Anterior cingulate cortex (tissue), 58 donors: ENCODE measurements at places on chromosomes 7 and 10.
A peak's percentile ranks its signal among the peaks of the same experiment; 100 is the strongest.

GRCh38 chr10:98262571-98262970 is 5.4 kb downstream of the LOXL4 start:
- DNase-seq, result no peak

- DNase-seq, result no peak
These were observed 2.6 kb downstream of the PPP1R35 start for GRCh38 chr7:100433592-100434296.

DNA sequence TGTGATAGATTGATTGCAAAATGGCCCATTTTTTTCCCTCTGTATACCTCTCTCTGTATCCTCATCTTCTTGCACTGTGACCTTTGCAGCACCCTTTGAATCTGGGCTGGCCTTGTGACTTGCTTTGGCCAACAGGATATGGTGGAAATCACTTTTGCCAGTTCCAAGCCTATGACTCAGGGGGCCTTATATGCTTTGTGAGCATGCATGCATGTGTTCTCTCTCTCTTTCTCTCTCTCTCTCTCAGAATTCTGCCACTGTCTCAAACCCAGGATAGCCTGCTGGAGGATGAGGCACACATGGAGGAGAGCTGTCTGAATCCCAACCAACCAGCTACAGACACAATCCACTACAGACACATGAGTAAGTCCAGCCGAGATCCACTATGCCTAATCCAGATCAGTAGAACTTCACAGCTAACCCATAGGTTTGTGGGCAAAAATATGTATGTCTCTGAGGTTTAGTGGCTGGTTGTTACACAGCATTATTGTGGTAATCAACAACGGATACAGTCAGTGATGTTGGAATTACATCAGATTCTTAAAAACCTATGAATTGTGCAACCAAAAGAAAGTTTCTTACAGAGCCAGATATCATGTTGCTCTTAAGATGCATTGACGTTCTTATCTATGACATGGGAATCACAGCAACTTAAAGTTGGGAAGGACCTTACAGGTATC is 41.8 kb upstream of the ABCB4 start:
- no peak for DNase-seq

GRCh38 chr10:119546009-119546408 is 3.5 kb upstream of the RGS10 start:
- DNase-seq, result no peak

- no peak for DNase-seq
These were observed 111.8 kb upstream of the GPR141 start for GRCh38 chr7:37571806-37572205.

GRCh38 chr10:112232670-112233069 is 49.1 kb upstream of the GPAM start:
- no peak for DNase-seq

- no peak for DNase-seq
These were observed 108.8 kb upstream of the CDK1 start for GRCh38 chr10:60669501-60669900.

GRCh38 chr10:11546581-11546980 is 64.9 kb downstream of the USP6NL start:
- DNase-seq, result no peak

- no peak for DNase-seq
These were observed 48.9 kb upstream of the KDM7A start for GRCh38 chr7:140225562-140226249.

DNA sequence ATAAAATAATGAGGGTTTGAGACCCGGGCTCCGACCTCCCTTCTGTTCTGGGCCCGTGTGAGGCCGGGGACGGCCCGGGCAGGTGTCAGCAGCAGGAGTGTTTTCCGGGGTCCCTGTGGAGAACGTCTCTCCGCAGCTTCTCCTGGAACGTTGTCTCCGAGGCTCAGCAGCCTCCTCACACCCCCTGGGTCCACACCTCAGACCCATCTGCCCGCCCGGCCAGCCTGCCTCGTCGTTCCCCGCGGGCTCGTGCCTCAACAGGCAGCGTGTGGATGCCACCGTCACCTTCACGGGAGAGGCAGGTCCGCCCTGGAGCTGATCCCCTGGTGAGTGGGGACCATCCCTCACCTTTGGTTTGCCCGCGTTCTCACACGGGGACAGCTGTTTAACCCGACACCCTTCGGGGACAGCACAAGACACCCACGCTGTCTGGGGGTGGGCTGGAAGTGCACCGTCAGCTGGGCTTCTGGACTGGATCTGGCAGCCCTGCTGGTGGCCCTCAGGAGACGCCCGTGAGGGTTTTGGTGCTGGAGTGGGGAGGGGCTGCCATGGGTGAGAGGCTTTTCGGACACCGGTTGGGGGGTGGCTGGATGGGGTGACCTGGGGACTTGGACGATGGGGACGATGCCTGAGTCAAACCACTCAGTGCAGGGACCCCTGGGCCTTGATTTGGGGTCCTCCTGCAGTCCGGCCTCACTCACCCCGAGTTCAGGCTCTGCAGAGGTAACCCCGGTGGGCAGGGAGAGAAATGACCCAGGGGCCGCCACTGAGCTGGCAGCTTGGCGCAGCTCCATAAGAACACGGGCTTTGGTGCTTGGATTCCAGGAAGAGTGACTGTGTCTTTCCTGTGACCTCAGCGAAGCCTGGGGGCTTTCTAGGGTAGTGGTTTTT is 131.7 kb downstream of the DNAJB6 start:
- no peak for DNase-seq

- no peak for DNase-seq
These were observed 3.8 kb upstream of the NRCAM start for GRCh38 chr7:108459922-108460551.

DNA sequence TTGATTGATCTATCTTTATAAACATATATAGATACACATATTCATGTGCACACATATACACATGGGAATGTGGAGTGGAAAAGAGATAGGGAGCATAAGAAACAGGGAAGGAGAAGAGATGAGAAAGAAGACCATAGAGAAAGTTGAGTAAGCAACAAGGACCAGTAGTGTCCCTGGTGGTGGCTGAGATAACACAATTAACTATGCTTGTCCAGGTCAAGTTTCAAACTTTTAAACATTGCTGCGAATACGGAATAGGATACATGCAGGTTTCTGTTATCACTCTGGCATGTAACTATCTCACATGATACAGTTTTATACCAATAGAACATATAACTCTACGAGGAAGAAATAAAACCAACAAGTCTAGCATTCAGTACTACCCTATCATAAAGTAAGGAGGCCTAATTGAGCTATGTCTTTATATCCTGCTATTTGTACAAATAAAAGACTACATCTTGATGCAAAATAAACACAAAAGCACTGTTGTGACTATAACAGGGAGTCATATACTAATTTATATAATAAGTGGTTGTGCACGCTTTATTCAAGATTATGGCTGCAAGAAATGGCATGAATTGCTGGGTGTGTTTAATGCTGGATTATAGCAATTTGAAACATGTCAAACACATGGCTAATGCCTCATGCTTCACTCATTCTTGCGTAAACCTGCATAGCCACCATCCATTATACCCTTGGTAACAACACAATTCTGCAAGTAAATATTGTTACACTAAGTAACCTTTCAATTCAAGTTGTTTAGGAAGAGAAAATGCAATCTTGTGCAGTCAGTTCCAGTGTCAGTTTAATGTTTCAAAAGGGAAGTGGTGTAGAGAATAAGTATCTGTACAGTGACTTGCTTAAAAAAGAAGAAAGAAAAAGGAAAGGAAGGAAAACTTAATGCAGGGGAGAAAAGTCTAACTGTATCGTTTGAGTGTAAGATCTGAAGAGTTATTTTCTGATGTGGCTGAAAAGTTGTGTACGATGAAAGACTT is 8.2 kb downstream of the FOXP2 start:
- no peak for DNase-seq

- no peak for DNase-seq
These were observed 90.7 kb upstream of the LEP start for GRCh38 chr7:128150223-128150865.

- DNase-seq, result no peak
These were observed 912.9 kb downstream of the GRM8 start for GRCh38 chr7:126339813-126340212.

DNA sequence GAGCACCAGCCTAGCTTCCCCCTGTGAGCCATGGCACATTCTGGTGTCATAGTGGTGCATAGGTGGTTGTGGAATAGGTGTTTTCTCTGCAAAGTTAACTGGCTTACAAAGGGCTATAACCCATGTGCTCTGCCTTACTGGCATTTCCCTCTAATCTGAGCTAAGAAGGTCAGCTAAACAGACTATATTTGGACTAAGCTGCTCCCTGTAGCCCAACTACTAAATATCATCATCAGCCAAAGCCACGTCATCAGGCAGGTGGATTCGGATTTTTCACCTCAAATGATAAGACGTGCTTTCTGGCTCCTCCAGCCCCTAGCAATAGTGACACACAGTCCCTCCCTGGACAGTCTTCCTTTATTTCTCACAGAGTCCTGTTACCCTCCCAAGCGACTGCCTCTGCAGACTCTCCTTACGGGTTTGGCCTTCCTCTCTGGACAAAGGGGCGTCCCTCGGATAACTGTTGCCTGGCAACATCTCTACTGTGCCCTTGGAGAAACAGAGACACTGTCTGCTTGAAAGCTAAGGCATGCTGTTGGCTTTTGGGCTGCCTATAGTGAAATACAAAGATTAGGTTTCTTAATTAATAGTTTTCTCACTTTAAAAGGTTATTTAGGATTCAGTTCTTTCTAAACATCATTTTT is 9.1 kb downstream of the SLC13A4 start:
- DNase-seq, result no peak

- DNase-seq, result no peak
These were observed 31.2 kb downstream of the UBTD1 start for GRCh38 chr10:97529685-97530465.

DNA sequence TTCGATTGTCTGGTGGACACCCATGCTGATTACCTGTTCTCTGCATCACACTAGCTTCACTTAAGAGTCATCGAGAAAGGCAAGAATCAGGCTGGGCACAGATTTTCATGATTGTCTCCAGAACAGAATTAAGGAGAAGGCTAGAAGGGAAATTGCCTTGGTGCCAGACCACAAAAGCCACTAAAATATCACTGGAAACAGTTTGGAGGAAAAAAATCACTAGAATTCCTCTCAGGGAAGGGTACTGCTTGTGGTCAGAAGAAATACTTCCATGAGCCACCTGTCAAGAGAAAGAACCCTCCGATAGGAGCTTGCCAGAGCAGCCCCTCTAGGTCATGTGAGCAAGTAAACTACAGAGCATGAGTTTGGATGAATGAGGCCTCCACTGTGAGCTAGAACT is 269.3 kb upstream of the TEX47 start:
- DNase-seq, result no peak

GRCh38 chr7:120743128-120743527 is 114.8 kb downstream of the TSPAN12 start:
- DNase-seq, result no peak

- no peak for DNase-seq
These were observed 1.9 kb downstream of the VTI1A start for GRCh38 chr10:112448888-112449287.

DNA sequence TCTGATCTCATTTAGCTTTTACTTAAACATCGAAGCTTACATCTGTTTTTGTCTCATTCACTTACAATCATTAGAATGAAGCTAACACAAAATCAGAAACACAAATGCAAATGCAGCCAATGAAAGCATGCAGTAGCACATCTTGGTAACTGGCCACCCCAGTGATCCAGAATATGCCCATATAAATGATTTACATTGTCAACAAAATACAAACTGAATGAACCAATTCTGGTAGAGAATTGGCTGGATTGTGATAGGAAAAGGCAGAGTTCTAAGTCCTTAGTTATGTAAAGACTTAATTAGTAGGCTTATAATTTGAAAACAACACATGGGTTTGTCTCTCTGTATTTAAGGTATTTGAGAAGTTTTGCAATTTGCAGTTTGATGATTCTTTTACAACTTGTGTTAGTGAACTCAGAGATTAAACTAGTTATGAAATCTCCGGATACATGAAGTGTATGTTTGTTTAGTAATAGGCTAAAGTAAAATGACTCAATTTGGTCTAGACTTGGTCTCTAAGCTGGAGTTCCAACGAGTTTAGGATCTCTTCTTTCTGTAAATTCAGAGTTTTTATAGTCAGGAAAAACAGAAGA is 21.2 kb downstream of the TECTB start:
- DNase-seq, result no peak

- no peak for DNase-seq
These were observed 50.3 kb downstream of the ASB13 start for GRCh38 chr10:5616046-5616445.

DNA sequence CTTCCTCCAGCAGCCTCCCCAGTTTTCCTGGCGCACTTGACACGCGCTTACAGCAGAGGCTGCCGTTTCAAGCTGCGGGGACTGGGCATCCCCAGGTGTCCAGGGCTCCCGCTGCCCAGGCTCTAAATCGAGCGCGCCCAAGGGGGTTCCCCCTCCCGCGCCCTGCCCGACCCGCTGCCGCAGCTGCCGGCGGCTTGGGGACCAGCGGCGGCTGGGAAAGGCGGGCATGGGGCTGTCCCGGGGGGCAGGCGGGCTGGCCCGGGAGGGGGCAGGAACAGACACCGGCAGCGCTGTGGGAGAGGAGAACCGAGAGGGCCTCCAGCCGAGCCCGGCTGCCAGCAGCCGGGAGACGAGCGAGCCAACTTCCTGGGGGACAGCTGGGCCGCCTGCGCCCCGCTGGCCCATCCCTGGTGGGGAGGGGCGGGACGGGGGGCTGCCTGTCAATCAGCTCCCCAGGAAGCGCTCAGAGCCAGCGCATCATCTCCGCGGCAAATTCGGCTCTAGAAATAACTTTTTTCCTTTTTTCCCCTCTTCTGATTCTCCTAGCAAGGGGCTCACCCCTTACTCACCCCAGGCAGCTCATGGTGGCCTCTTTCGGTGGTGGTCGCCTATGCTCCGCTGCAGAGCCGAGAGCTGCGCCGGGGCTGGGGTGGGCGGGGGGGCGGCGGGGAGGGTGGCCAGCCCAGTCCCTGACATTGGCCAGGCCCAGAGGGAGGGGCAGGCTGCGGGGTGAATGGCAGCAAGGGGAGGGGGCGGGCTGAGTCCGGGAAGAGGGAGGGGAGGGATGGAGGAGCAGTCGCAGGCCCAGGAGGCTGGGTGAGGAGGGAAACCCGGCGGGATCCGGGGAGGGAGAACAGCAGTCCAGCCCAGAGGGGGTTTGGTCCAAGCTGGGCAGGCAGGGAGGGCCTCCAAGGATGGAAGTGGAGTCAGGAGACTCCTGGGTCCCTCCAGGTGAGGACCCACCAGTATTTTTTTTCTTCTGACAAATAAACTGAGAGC is 14.7 kb downstream of the GRID2IP start:
- DNase-seq, result peak; percentile 5

- no peak for DNase-seq
These were observed 559.5 kb upstream of the C7orf33 start for GRCh38 chr7:148031019-148031418.

- DNase-seq, result no peak
These were observed 13.7 kb upstream of the SRPK2 start for GRCh38 chr7:105402221-105403095.

- DNase-seq, result no peak
These were observed 26.6 kb downstream of the INPP5A start for GRCh38 chr10:132564249-132564605.

GRCh38 chr10:110919349-110919931 is at the start of gene SHOC2:
Gene SHOC2, plus strand, starts transcription at chr10:110919604. Its CDS starts 44,755 bp downstream, at chr10:110964359.
- peak; percentile 100 for DNase-seq
